Inflammatory macrophage treated with lipopolysaccharide for 1 hour (primary cell): ENCODE measurements at places on chromosomes 3 and 15.

DNA sequence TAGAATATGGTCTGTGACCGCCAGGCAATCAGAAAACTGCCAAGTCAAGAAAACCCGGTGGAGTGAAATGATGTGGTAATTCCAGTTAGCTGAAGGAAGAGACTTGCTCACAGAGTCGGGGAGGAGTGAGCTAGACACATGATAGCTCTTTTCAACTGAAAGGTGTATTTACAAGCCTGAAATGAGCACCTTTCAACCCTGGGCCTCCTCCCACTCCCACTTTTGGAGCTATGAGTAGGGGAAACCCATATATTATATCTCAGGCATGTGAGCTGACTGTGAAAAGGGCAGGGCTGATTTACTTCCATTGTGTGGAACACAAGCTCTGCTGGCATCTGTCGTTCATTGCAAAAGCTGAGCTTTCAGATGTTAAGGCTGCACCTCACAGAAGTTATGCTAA lies 960.2 kb downstream of the TUSC7 start:
- DNase-seq = no peak

GRCh38 chr15:74799856-74800558 lies 12.6 kb upstream of the LMAN1L start:
- peak; percentile 98 for DNase-seq

DNA sequence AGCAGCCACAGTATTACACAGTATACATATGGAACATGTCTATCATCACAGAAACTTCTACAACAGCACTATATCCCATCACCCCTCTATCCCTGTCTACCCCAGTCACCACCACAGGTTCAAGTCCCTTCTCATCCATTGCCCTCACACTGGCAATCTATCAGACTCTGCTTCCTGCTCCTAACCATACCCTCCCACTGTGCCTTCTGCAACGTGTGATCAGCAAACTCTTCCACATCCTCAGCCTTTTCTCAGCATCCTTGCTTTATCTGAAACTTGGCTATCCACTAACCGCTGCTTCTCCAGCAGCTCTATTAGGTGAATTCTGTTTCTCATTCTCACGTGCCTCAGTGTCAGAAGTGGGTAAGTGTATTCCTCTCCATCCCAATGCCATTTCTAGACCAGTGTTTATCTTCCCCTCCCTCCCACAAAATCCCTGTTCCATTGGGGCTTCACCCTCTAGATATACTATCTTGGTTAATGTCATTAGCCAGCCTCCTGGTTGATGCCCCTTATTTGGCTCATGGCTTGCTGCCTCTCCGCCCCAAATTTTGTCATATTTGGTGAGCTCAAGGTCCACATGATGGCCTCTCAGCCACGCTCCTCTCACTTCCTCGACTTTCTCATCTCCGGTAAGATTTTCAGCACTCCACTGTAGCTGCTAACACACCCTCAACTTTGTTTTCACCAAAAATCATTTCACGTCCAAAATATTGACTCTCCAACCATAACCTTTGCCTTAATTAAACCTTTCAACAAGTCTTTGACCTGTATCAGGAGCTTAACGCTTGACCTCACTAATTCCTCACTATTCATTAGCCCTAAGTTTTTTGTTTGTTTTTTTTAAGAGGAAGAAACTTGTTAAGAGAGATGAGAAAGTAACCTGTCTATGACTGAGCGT lies 69.1 kb downstream of the RBPMS2 start:
- no peak for DNase-seq

GRCh38 chr3:116102037-116102436 lies 343.2 kb downstream of the LSAMP start:
- DNase-seq = no peak

- DNase-seq = peak; percentile 29
Observed at GRCh38 chr15:31268108-31268501, 58.5 kb upstream of the KLF13 start.

DNA sequence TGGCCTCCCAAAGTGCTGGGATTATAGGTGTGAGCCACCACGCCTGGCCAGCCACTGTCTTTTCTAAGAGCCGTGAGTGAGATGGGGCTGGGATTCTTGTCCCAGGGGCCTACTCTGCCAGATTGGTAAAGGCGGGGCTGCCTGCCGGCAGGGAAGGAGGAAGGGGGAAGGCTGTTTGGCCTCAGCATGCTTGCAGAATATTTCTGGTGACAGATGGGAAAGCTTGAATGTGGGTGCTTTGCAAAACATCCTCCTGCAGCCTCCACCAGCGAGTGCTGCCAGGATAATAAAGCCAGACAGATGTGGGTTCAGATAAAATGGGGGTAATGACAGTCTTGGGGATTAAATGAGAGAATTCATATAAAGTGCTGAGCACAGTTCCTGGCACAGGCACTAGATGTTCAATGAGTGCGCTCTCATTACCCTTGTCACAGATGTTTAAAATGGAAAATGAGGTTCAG lies 19.8 kb upstream of the ACOX2 start:
- DNase-seq = no peak
